ENCODE measurements at places on chromosomes 4 and X. TPM values are rescaled to one million over a fixed set of nuclear protein-coding genes. Genes with fewer than 3 reads are reported as not detected.
A peak's percentile ranks its signal among the peaks of the same experiment; 100 is the strongest.

DNA sequence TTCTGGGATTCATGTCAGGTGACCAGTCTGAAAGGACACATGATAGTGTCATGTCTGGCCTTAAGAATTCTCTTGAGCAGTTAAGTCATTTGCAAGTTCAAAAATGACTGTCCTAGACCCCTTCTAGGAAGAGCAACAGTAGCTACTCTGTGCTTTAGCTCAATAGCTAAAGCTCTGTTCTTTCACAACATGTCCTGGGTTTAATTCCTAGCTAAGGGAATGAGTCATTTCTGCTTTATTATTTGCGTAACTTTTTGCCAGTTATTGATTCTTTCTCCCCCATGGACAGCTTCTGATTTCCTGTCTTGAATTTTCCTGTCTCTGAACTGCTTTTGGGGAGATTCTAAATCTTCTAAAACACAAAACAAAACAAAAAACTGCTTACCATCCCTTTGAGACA is 1055.8 kb upstream of the DIAPH2 start:
- DNase-seq = no peak

GRCh38 chrX:129843209-129843458 is 552 bp downstream of the ZDHHC9 start:
- no peak for DNase-seq

GRCh38 chr4:183636503-183636902 is 22.5 kb downstream of the RWDD4 start:
- DNase-seq = no peak

The BCORL1 gene
- 0.47 TPM for polyA plus RNA-seq

- no peak for DNase-seq
Measured at GRCh38 chr4:99734583-99735322, 77.1 kb upstream of the C4orf54 start.

DNA sequence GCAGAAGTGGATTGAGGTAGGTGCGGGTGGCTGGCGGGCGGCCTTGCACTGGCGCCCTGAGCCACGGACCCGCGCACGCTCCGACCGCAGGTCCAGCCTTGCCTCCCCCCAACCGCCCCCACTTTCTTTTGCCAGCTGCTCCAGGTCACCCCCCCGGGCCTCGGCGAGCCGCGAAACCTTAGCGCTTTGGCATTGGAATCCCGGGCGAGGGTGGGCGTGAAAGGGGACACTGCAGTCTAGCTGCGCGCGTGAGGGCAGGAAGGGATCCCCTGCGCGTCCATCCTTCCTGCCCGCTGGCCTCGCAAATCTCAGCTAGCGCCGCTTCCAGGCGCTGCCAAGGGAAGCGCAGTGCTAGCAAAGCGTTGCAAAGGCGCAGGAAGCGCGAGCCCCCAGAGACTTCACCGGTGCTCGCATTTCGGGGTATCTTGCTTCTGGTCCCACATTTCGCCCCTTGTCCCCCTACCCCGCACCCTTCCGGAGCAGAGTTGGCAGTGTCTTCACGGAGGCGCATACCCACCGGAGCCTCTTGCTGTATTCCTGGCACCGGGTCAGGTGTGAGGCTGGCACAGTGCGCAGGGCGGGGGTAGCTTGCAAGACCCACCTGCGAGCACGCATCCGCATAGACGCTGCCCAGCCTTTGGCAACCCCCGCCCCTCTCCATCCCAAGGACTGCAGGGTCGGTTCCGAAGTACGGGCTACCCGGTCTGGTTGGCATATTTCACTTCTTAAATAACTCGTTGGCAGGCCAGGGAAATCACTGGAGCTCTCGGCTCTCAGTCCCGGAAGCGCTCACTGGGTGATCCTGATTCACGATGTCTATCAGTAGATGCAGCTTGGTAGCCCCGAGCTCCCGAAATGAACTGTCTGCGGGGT is 104.4 kb downstream of the UCHL1 start:
- no peak for DNase-seq

GRCh38 chr4:183828125-183828524 is 77.0 kb upstream of the STOX2 start:
- no peak for DNase-seq

DNA sequence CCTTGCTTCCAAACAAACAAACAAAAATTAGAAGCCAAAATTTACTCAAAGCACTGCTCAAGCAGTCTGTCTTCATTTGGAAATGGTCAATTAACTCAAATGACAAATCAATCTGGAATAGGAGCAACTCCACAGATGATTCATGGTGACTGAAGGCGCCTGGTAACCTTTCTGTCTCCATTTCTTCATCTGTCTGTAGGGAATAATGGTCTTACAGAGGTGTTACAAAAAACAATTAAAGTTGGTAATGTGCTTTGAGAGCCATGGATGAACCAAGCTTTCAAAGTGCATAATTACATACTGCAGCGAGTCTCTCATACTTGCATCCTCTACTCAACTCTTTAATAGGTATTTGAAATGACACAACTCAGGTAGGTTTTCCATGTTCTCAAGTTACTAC is 38.3 kb upstream of the STAG2 start:
- DNase-seq = no peak

The LEF1 gene
- 558 TPM for polyA plus RNA-seq

GRCh38 chr4:120348521-120348920 is 281.9 kb upstream of the MAD2L1 start:
- no peak for DNase-seq

DNA sequence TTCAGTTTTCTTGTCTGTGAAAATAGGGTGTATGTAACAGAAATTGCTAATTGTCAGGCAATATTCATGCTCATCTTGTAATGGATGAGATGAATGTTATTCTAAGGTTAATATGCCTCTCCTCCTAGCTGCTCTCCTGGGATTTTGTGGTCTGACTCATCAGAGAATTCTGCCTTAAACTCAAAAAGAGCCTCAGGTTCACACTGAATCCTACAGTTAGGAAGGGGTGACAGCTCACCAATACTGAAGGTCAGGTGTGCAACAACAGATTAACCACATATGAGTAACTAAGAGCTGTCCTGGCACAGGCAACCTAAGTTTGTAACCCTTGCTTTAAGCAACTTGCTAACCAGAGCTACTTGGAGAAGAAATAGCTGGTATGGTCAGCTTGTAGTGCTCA is 197.7 kb downstream of the SPATA18 start:
- no peak for DNase-seq

- peak; percentile 11 for DNase-seq
Measured at GRCh38 chr4:113474017-113474416, 287.5 kb downstream of the CAMK2D start.

The PLAC1 gene
- polyA plus RNA-seq = not detected

DNA sequence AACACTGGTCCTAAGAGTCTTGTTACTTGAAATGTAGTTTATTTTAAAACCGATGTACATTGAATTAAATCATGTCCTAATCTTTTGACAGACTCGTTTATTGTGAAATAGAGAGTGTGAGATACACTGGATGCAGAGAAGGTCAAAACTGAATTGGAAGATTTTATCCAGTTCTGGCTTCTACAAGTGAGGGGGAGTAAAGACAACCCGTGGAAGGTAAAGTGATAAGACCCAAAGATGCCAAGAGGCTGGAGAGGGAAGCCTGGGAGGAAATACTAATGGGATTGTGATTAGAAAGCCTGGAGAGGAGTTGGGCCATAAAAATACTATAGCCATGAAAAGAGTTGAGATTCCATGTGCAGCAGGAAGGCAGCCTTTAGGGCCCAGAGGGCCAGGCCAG is 424.5 kb upstream of the NR3C2 start:
- no peak for DNase-seq

The TLR10 gene
- 0.31 TPM for polyA plus RNA-seq
